DMS53 (cell line): ENCODE measurements at places on chromosomes 16 and 17.

DNA sequence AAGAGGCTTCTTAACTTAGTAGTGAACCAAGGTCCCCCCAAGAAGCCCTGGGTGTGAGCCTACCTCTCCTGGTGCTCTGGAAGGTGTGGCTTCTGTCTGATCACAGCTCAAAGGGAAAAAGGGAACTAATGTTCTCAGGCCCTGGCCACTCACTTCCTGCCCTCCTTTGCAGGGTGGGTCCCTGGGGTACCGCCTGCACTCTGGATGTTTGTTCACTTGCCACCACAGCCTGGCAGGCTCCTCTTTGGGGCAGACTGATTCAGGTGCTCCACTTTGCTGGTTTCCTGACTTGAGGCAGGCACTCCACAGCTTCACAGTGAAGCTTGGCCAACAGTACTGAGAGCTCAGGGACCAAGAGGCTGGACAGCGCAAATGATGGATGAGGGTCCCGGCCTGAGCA, 5.9 kb upstream of the MYO15A start:
- no peak for DNase-seq

- DNase-seq, result peak; percentile 91
Measured at GRCh38 chr16:52469775-52470174, 77.2 kb downstream of the TOX3 start.

DNA sequence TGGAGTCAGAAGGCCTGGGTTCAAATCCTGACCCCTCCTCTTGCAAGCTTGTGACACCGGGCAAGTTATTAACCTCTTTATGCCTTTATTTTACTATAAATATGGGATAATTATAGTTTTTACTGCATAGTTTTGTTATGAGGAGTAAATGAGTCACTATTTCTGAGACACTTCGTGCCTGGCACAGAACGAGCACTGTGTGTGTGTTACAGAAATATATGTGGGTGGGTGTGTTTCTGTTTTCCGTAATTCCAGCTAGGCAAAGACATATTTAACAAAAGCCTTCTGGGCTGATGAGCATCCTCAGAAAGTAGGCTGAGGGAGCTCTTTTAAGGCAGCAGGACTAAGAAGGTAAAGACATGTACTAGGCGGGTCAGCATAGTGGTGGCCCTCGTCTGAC, 417.9 kb downstream of the MAF start:
- no peak for DNase-seq

- no peak for DNase-seq
Measured at GRCh38 chr17:77503916-77504651, 363.3 kb downstream of the SEC14L1 start.

DNA sequence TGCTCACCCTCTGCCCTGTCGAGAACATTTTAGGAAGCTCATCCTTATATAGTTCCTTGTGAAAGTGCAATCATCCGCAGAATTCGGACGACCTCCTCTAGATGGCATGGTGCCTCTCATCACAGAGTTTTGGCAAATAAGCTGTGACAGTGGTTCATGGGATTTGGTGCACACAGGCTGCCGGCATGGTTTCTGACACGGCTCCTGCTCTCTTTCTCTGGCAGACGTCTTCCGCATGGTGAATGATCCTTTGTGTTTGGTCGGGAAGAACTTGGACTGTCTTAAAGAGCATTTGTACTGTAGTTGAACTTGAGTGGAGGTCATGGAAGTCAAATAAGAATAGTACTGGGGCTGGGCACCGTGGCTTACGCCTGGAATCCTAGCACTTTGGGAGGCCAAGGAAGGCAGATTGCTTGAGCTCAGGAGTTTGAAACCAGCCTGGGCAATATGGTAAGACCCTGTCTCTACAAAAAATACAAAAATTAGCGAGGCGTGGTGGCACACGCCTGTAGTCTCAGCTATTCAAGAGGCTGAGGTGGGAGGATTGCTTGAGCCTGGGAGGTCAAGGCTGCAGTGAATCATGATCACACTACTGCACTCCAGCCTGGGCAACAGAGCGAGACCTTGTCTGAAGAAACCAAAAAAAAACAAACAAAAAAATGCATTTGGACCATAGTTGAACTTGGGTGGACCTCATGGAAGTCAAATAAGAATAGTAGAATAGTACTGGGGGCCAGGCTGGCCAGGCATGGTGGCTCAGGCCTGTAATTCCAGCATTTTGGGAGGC, 34.7 kb upstream of the NAT9 start:
- DNase-seq, result no peak

- no peak for DNase-seq
Measured at GRCh38 chr16:55821210-55821609, 11.7 kb downstream of the CES1 start.

DNA sequence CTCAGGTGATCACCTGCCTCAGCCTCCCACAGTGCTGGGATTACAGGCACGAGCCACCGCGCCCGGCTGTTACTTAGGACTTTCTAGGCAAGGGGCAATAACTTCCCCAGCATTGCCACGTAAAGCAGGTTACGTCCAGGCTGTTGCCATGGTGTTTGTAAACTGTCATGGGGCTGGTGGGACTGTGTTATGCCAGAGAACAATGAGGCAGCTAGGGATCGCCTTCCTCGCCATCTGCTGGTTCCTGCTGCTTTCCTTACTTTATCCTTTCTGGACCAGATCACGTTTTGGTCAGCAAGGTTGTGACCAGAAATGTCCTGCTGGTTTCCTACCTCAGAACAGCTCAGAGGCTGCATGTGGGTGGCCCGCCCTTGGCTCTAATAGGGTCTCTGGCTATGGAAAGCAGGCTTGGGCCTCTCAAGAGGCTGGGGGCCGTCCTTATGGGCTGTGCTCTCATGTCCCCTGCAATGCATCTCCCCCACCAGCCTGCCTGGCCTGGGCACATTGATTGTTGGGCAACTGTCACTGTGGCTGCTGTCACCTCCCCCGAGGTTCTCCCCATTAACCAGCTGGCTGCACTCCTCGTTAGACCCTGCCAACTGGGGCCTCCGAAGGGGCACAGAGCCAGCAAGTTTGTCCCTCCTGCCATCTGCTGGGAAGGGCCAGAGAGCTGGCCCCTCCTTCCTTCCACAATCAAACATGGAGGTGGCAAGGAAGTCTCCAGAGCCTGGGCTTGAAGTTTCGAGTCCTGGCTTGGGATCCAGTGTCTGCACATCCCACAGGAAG, 28.2 kb upstream of the ZC3H18 start:
- peak; percentile 19 for DNase-seq

- no peak for DNase-seq
Measured at GRCh38 chr16:59514651-59515050, 780.5 kb upstream of the GOT2 start.

GRCh38 chr17:1532836-1533602, 16.6 kb upstream of the INPP5K start:
- DNase-seq, result peak; percentile 49

DNA sequence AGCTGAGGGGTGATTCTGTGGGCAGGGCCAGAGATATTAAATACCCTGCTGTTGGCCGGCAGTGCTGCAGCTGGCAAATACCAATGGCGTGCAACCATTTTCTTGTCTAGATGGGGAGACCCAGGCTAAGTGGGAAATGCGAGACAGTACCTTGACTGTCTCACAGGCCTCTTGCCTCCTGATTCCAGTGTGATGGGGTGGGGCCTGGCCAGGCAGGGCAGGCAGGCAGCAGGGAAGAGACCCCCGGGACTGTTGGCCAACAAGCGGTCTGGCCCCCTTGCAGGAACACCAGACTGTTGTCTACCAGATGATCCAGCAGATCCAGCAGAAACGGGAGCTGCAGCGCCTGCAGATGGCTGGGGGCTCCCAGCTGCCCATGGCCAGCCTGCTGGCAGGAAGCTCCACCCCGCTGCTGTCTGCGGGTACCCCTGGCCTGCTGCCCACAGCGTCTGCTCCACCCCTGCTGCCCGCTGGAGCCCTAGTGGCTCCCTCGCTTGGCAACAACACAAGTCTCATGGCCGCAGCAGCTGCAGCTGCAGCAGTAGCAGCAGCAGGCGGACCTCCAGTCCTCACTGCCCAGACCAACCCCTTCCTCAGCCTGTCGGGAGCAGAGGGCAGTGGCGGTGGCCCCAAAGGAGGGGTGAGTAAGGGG, 5.7 kb upstream of the CISD3 start:
- DNase-seq, result peak; percentile 75

DNA sequence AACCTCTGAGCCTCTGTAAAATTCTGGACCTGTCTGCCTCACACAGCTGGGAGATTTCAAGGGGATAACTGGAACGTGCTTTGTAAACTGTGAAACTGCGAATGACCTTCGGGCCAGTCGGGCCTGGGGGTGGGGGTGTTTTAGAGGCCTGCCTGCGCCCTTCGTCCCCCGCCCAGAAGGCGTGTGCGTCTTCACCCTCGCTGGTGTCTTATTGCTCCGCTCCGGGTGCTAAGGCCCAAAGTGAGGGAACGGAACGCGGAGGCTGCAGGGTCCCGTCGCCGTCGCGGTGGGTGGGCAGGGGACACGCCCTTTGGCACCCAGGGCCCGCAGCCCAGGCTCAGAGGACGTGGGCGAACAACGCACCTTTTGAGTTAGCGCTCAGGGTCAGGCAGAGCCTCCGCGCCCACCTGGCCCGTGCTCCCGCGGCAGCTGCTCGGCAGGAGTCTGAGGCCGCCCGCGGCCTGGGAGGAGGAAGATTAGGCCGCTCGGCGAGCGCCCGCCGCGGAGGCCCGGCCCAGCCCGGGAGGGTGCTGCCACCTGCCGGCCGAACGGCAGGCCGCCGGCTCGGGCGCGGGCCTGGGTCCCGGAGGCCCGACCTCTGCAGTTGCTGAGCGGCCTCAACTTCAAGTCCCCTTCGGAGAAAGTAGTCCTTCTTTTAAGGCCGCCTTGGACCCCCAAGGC, 29.7 kb downstream of the DCAKD start:
- peak; percentile 92 for DNase-seq

- DNase-seq, result no peak
Measured at GRCh38 chr16:84271037-84271436, 23.6 kb upstream of the WFDC1 start.

GRCh38 chr17:18146259-18146658, 37.4 kb upstream of the ALKBH5 start:
- DNase-seq, result no peak

GRCh38 chr17:46158323-46159296, 34.6 kb downstream of the KANSL1 start:
- DNase-seq, result no peak

- no peak for DNase-seq
Measured at GRCh38 chr17:64232466-64233262, 30.4 kb downstream of the TEX2 start.

DNA sequence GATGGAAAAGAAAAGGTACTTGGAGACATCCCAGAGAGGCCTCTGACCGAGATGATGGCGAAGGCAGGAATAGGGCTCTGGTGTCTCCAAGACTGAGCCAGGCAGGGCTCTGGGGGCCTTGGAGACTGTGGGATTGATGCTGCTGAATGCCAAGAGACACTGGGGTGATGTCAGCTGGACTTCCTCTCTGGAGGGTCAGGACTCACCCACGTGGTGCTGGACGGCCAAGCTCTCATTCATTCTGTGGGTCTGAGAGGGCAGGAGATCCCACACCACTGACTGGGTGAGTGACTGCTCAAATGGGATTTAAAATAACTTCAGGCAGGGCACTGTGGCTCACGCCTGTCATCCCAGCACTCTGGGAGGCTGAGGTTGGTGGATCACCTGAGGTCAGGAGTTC, 64.8 kb downstream of the NT5M start:
- no peak for DNase-seq

GRCh38 chr17:2449486-2449885, 48.6 kb upstream of the MNT start:
- DNase-seq, result no peak

GRCh38 chr16:90048347-90048722, 28.8 kb downstream of the PRDM7 start:
- DNase-seq, result peak; percentile 44

- peak; percentile 89 for DNase-seq
Measured at GRCh38 chr17:38584350-38584925, 21.3 kb downstream of the SRCIN1 start.

DNA sequence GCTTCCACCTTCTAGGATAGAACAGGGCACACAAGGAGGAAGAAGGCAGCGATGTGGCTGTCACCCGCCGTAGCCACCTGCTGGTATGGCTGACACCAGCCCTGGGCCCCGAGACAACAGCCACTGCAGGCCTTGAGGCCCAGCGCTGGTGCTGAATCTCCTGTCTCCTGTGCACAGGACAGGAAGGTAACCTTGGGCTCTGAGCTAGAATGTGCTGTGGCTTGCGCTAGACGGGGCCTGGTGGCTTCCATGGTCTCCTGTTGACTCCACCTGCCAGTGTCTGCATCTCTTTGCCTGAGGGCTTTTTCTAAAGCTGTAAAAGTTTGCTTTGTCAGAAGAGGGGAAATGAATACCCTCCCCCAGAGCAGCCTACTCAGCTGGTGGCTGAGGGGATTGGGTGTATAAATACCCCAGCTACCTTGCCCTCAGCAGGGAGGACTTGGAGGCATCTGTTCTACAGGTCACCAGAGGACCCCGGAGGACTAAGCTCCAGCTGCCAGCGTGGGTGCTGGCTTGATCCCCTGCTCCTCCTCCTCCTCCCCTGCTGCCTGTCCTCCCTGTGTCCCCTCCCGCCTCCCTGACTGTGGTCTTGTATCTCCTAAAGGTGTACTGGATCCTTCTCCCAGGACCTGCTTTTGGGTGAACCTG, 76.1 kb upstream of the SDK2 start:
- DNase-seq, result peak; percentile 86

DNA sequence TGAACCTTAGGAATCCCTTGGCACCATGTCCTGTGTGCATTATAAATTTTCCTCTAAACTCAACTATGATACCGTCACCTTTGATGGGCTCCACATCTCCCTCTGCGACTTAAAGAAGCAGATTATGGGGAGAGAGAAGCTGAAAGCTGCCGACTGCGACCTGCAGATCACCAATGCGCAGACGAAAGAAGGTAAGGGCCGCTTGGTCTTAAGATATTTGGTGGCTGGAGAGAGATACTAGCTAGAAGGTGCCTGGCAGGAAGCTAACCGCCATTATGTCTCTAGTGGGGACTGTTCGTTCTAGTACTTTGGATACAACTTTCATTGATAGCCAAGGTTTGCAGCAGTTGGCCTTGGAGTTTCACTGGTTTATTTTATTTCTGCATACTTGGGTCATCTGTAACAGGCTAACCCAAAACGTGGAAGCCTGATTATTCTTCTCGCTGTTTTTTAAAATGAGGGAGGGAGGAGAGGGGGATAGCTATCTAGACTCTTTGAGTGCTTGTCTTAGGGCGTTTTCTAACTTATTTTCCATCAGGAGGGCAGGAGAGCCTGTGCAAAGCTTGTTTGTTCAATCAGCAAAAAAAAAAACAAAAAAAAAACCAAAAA, 1.3 kb downstream of the RBBP6 start:
- peak; percentile 30 for DNase-seq

DNA sequence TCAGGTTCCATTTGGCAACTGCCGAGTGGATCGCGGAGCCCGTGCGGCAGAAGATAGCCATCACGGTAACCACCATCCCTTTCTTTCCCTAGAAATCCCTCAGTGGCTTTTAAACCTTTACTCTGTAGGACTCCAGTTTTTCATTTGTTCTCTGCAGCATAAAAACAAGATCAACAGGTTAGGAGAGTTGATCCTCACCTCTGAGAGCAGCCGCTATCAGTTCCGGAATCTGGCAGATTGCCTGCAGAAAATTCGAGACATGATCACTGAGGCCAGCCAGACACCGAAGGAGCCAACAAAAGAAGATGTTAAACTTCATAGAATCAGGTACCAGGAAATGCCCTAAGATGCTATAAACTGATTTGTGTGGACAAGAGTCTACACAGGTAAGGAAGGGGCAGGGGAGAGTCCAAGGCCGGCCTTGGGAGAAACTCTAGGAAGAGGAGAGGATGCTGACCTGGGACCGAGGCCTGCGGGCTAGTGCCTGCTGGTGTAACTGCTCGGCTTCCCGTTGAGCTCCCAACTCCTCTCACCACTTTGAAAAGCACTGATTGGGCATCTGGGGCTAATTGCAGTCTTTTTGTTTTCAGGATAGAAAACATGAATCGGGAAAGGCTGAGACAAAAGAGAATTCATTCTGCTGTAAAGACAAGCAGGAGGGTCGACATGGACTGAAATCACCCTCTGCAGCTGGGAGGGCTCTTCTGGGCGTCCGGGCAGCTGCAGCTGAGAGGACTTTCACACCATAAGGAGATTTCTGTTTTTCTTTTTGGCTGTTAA, 8.1 kb downstream of the MRPL58 start:
- DNase-seq, result no peak
